ENCODE measurements at places on chromosomes 5 and 9.

- DNase-seq, result no peak
Measured at GRCh38 chr9:120388003-120388855, 191.7 kb downstream of the CDK5RAP2 start.

- DNase-seq, result no peak
Measured at GRCh38 chr5:154626876-154627557, 128.2 kb upstream of the LARP1 start.

DNA sequence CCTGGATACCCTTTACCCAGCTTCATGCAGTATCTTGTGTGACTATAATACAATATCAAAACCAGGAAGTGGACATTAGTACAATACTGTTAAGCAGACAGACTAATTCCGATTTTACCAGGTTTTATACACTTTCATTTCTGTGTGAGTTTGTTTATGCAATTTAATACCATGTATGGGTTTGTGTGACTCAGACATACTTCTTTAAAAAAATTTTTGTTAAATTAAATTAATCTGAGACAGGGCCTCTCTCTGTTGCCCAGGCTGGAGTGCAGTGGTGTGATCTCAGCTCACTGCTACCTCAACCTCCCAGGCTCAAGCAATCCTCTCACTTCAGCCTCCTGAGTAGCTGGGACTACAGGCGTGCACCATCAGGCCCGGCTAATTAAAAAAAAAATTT lies 156.8 kb downstream of the GAPVD1 start:
- no peak for DNase-seq

DNA sequence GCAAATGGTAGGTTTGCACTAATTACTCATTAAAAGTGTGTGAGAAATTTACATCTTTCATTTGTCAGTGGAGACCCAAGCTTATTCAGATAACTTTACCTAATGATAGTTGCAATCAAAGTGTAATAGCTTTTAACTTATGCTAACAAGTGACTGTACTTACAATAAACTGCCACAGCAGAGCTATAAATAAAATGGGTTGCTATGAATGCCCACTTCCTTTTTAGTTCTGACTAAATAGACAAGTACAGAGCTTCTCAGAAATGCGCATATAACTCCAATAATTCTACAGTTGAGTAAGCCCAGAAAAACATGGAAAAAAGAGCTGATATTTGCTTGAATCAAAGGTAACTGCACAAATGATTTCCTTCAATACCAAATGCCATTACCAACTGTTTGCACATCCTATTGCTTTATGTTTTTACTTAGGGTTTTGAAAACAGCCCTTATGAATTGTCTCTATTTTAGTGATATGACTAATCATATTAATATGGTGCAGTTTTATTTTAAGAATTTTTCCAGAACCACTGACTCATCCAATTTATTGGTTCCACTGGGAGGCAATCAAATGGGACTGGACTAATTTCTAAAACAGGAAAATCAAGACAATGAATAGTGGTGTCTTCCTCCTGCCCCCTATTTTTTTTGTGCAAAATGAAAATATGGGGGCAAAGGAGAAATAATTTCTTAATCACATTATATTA lies 84.1 kb downstream of the PPP2R2B start:
- no peak for DNase-seq

GRCh38 chr9:99253772-99254431 lies 31.8 kb downstream of the SEC61B start:
- no peak for DNase-seq

GRCh38 chr5:132387640-132388117 lies 18.2 kb downstream of the SLC22A5 start:
- peak; percentile 93 for DNase-seq

GRCh38 chr5:2761921-2762488 lies 10.5 kb upstream of the IRX2 start:
- DNase-seq, result no peak

GRCh38 chr5:84430863-84431663 lies 46.4 kb upstream of the EDIL3 start:
- DNase-seq, result no peak

DNA sequence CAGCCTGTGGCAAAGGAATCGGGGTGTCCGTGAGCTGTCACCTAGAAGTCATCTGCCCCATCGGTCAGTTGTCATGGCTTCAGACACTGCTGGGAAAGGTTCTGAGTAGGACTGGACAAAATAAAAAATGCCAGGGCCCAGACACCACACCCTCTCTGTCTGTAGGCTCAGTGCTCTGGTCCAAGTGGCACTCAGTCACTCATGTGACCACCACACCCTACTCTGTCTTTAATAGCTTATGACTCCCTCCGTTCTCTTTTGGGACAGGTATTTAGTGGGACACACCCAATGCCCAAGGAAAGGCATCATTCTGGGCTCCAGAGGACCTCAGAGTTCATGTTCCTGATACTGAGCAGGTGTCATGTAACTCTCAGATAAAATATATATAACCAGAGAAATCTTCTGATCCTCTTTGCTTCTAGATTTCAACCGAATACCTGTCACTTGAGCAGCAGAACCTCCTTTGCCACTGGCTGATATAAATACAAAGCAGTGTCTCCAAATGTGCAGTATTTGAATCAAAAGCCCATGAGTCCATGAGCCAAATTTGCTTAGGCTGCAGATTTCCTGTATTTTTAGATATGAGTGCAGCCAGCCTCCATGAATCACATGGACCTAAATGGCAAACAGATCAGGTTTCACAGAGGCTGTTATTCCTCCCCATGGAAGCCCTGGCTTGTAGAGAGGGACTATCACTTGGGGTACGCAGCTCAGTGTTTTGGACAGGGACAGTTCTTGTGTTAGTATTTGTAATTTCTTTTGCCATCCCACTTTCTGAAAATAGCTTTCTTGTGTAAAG lies 272.0 kb downstream of the ARHGAP26 start:
- DNase-seq, result no peak

DNA sequence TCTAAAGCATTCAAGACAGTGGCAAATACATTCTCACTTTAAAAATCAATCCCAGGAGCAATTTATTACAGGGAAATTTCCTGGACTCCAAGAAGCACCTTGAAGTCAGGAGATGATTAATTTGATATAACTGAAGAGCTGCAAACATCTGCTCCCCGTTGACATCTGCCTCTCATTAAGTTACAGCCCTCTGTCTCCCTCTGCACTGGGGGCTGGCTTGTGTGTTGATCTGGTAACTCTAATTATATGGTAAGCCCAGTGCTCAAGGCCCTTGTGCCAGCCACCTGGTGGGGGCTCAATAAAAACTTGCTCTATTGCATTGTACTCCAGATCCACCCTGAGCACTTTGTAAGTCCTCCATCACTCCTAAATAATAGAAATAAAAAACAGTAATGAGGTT lies 131.1 kb upstream of the ZNF462 start:
- DNase-seq, result no peak

- DNase-seq, result no peak
Measured at GRCh38 chr5:72434781-72435437, 72.3 kb downstream of the ZNF366 start.

- DNase-seq, result no peak
Measured at GRCh38 chr9:89647366-89648128, 42.7 kb downstream of the GADD45G start.

DNA sequence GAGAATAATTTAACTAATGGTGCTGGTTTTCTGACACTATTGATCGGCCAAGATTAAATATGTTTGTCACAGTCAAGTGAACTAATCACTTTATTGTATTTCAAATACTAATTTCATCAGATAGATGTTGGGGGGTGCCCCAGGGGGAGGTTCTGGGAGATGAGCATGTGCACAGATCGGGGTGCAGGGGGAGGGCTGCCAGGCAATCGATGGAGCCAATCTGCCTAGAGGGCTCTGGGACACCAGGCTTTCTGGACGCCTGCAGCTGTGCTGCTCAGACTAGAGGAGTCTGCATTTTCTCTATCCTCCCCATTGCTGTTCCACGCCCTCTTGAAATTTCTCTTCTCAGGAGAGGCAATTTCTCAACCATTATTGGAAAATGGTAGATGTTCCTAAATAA lies 100.0 kb upstream of the ALDH1B1 start:
- no peak for DNase-seq

DNA sequence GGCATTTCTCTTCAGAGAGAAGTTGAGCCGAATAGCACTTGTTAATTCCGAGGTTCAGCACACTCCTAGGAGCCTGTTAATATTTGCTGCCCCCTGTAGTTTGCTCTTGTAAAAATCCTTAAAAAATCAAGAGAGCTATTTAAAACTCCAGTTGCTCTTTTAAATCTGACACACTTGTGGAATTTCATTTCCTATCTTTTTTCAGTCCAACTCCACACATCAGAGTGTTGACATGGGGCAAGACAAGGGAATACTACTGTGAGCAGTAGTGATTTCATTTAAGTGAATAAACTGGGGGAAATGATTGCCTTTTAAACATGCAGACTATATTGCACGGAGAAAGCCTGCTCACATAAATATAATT lies 1096.3 kb upstream of the DMAC1 start:
- DNase-seq, result no peak
